ENCODE measurements at places on chromosomes 16 and 17.
A peak's percentile ranks its signal among the peaks of the same experiment; 100 is the strongest.

- DNase-seq, result no peak
Observed at GRCh38 chr17:3985846-3986245, 21.6 kb upstream of the ATP2A3 start.

DNA sequence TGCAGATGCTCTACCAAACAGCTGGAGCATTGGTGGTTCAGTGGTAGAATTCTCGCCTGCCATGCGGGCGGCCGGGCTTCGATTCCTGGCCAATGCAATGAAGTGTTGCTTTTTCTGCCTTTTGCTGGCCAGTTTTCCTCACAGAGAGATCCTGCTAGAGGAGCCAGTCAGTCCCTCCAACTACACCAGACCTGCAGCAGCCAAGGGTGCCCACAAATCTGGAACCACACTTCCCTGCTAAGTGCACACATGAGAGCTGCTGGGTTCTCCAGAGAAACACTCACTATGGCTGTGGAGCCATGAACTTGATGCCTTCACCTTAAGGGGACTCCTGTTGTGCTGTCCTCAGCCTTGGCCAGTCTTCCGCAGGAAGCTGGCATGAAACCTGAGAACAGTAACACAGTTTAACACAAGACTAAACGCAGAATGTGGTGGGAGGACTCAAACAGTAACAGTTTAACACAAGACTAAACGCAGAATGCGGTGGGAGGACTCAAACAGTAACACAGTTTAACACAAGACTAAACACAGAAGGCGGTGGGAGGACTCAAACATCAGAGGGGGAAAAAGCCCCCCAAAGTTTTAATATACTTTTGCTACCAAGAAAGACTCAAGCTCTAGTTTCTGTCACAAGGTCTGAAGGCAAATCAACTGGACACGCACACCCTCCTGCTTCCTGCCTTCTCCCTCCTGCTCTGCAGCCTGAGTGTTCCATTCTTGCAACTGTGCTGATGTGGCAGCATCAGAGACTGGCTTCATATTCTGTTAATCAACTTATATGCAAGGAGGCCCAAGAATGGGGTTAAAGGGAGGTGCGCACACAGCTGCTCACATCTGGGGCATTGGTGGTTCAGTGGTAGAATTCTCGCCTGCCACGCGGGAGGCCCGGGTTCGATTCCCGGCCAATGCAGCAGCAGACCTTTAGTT is 12.0 kb downstream of the VAC14 start:
- peak; percentile 53 for DNase-seq

DNA sequence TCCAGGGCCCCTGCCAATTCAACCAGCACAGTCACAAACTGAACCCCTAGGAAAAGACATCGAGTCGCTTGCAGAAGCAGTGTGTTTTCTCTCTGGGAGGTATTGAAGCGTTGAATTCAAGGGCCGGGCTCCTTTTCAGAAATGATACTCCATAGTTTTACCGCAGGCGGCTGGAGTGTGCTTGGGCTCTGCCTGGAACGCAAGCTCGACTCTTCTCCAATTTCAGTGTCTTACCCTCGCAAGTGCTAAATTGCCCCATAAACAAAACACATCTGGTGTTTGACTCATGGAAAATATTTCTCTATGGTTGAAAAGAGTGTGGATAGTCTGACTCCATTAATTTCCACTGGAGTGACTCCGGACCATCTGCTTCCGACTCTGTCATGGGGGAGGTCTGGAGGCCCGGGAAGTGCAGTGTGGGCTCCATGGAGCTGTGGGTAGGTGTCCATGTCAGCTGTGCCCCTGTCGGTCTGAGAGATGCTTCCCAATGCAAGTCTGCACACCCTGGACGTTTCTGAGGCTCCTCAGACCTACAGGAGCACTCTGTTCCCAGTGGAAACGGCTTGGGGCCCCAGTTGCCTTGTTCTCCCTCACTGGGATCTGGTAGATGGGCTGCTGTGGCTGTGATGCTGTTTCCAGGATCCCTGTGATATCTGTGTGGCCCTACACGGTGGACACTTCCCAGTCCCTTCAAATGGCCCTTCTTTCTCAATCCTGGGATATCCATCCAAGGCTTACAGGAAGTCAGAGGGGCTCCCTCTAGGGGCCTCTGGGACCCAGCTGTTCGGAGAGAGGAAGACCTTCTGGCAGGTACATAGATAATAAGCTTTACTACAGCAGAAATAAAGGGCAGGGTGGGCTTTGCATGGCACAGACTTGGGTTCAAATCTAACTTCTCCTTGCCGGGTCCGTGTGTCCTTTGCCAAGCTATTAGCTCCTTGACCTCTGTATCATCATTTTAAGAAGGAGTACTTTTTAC is 119.8 kb upstream of the CDH13 start:
- no peak for DNase-seq

DNA sequence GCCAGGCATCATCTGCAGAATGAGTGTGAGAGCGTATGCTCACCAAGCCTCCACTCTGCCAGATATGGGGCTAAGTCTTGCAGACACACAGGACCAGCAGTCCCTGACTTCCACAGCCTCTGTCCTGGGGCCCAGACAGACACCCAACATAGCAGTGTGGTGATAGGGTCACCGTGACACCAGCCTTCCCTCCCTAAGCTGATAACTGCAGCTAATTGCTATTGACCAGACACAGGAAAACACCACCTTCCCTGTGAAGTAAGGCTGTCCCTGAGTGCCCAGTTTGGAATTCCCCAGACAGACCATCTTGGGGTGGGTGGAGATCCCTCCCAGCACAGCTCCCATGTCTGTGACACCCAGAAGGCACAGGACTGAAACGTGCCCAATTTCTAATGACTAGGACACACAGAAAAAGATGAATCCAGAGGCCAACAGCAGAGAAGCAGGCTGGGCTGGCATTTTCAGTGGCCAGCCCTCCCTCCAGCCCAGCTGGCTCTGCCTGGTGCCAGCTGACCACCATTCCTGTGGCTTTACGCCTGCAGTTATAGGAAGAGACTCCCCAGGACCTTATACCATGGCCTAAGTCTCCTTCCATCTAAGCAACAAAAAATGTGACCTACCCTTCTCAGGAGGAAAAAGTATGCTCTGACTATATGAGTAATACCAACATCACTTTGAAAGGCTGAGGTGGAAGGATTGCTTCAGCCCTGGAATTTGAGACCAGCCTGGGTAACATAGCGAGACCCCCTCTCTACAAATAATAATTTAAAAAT is 30.3 kb downstream of the ATPAF2 start:
- DNase-seq, result no peak

DNA sequence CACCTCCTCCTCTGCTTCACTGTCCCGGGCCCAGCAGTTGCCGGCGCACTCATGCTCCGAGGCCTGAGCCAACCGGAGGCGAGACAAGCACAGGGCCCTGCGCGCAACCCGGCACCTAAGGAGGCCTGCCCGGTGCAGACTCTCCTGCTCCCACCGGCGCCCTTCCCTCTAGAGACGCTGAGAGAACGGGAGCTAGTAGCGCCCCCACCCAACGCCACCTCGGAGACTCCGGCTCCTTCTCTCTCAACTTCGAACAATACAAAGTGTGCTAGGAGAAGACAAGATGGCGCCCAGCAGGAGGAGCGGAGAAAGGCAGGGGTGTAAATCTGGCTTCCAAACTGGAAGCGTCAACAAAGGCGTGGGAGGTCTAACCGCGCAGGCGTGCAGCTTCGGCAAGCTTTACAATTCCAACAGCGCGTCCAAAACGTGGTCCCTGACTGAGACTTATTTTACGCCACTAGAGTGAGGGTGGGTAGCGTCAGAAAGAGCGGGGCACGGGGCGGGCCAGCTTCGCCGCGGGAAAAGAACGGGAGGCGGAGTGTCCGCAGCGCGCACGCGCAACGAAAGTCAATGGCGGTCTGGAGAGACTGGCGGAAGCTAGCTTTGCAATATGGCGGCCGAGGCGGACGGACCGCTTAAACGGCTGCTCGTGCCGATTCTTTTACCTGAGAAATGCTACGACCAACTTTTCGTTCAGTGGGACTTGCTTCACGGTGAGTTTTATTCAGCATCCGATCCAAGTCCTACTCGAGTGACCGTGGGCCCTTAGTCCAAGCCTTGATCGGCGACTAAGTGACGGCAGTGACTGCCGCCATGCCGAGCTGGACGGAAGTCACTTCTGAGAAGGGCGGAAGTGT is at the start of gene MPDU1:
TSS of gene MPDU1 (plus strand) at position 600 of the 857 bp plus-strand sequence. CDS start at position 611, 11 bp downstream.
- peak; percentile 96 for DNase-seq

DNA sequence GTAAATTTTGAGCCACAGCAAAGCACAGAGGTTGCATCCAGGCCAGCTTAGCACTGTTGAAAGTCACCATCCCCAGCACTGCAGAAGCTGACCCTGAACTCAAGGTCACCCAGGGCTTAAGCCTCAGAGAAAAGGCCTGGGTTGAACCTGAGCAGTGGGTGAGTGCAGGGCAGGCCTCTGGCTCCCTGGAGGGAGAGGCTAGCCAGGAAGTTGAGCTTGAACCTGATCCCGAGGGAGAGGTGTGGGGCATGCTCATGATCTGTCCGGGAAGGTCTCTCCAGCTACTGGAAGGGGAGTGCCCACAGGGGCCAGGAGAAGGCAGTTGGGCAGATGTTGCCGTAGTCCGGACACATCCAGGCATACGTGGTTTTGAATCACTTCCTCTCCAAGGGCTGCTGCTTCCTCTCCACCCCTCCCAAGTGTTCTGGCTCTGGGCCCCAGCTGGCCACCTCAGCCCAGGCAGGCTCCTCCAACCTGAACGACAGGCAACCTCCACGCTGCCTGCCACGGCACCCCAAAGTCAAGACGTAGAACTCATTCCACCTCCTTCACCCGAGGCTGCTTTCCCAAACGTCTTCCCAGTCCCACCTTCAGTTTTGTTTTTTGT is 18.4 kb downstream of the CARHSP1 start:
- peak; percentile 60 for DNase-seq

GRCh38 chr17:35808240-35808961 is 883 bp upstream of the TAF15 start:
- no peak for DNase-seq

GRCh38 chr17:56913000-56913311 is 893 bp downstream of the TRIM25 start:
- no peak for DNase-seq

- DNase-seq, result no peak
Observed at GRCh38 chr17:37717627-37718323, 27.1 kb downstream of the HNF1B start.

DNA sequence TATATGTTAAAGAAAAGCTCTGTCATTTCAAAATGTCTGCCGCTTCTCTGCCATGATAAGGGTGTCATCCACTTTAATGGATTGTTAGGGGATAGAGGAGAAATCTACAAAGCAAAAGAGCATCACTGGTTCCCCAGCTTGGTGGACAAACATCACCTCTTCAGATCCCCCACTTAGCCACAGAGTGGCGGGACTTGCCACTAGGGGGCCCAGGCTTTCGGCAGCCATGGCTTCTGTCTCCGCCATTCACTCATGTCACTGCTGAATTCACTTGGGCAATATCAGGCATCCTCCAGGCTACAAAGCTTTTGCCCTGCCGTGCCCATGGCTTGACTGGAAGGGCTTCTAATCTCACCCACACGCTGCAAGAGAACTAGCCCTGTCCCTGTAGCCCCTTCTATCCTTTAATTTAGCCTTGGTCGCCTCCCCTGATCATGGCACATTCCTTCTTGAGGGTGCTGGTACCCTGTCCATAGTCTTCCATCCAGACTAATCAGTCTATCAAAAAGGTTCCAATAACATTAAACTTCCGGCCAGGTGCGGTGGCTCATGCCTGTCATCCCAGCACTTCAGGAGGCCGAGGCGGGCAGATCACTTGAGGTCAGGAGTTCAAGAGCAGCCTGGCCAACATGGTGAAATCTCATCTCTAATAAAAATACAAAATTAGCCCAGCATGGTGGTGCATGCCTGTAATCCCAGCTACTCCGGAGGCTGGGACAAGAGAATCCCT is 34.7 kb downstream of the SBK1 start:
- peak; percentile 37 for DNase-seq

DNA sequence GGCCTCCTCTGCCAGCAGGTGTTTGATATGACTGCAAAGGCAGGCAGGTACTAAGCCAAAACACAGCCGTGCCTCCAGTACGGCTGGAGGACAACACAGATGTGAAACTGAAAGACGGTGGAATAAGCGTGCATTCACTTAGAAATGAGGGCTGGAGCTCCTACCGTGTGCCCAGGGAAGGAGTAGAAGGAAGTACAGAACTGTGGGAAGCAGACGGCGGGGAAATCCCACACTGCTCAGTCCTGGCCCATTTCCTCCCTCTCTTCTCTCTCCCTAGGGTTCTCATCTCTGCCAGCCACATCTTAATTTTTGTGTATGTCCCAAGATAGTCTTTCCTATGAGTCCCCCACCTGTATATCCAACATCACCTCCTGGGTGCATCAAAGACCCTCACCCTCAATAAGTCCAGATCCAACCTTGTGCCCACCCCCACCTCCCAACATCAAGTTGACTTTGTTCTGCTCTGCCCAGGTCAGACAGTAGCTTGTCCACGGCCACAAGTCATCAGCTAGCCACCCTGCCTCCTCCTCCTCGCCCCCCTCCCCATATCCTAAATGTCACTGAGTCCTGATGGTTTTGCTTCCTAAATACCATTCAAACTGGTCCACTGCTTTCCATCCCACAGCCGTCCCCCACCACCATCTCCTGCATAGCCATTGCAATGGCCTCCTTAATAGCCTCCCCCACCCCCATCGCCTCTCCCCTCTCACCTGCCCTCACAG is 77.1 kb upstream of the RPL38 start:
- no peak for DNase-seq

- no peak for DNase-seq
Observed at GRCh38 chr16:88610909-88611812, 27.2 kb upstream of the IL17C start.

- no peak for DNase-seq
Observed at GRCh38 chr17:65553646-65554552, 7.5 kb downstream of the AXIN2 start.

- DNase-seq, result no peak
Observed at GRCh38 chr17:6107791-6108190, 37.6 kb downstream of the WSCD1 start.

- DNase-seq, result no peak
Observed at GRCh38 chr17:35489944-35490343, 41.4 kb upstream of the SLFN13 start.

- no peak for DNase-seq
Observed at GRCh38 chr17:81466564-81467472, 45.8 kb downstream of the ACTG1 start.
